ENCODE measurements at places on chromosomes 1 and 21. TPM values are rescaled to one million over a fixed set of nuclear protein-coding genes. Genes with fewer than 3 reads are reported as not detected.

The PKLR gene
- total RNA-seq = not detected

The BMP8A gene
- 0.27 TPM for total RNA-seq

The AMPD1 gene
- not detected for total RNA-seq

The KRTAP10-3 gene
- total RNA-seq = not detected

The LGR6 gene
- 1.7 TPM for total RNA-seq

The RIMS3 gene
- total RNA-seq = 0.68 TPM

The NTNG1 gene
- total RNA-seq = not detected

The SH2D5 gene
- total RNA-seq = not detected
